ENCODE measurements at places on chromosomes 2 and 18.
A peak's percentile ranks its signal among the peaks of the same experiment; 100 is the strongest.

DNA sequence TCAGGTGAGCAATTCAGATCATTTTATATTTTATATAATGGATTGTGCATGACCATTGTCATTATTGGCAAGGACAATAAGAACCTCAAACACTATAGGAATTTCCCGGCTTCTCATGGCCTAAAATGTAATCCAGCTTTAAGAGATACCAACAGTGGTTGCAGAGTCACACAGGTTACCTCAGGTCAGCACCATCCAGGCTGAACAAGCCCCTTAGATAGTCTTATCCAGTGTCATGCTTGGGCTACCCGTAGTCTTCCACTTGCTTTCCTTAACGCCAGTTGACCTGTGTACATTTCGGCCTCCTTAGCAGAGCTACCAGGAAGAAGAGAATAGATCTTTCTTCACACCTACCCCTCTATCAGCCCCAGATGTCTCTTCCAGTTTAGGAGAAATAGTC, 293.3 kb upstream of the SYT4 start:
- no peak for DNase-seq

DNA sequence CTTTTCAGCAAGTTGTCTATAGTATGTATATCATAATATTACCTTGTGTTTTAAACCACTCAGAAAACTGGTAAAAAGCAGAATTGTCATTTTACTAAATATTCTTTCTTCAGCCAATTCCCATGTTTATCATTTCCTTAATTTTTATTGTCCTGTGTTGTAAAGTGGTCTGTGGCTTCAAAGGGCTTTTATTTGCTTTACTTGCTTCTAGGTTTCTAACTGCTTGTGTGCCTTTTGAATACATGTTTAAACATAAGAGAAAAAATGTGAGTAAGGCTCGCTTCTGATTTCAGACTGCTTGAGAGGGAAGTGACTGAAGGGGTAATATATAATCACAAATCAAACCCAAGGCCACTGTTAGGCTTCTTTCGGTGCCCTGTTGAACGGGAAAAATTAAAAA, 407.5 kb upstream of the NRP2 start:
- DNase-seq, result no peak

- peak; percentile 64 for DNase-seq
Observed at GRCh38 chr2:71530641-71531332, 77.4 kb downstream of the DYSF start.

GRCh38 chr2:64869126-64869525, 120.1 kb upstream of the SLC1A4 start:
- no peak for DNase-seq

DNA sequence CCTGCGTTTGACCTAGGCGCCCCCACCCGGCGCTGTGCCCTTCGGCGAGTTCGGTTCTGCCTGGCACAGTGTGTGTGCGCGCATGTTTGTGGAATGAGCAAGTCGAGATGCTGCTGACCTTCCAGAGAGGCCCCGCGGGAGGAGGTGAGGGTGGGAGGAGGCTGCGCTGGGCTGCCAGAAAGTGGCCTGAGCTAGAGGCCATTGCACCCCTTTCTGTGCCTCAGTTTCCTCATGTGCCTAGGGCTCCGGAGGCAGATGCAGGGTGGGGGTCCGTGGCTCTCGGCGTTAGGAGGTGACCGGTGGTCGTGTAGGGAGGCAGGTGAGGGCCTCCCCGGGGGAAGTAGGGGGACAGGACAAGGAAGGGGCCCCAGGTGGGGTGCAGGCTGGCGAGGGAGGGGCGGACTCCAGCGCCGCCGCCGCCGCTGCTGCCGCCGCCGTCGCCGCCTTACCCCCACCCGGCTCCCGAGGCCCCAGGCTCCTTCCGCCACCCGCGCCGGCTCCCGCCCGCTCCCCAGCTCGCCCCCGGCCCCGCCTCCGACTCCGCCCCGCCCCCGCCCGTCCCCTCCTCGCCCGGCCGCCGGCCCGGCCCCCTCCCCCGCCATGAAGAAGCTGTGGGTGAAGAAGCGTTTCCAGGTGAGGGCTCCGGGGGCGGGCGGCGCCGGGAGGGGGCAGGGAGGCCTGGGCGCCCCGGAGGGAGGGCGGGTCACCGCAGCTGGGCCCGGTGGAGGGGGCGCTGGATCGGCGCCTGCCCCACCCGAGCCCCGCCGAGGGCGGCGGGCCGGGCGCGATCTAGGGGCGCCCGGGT, 7.0 kb downstream of the SPEG start:
- DNase-seq, result peak; percentile 94

- no peak for DNase-seq
Observed at GRCh38 chr18:48314690-48315089, 94.5 kb downstream of the ZBTB7C start.

- DNase-seq, result no peak
Observed at GRCh38 chr2:11955314-11955713, 208.9 kb downstream of the LPIN1 start.

GRCh38 chr2:83866211-83866610, 592.9 kb downstream of the SUCLG1 start:
- no peak for DNase-seq
